ENCODE measurements at places on chromosomes 13 and 19. TPM values are rescaled to one million over a fixed set of nuclear protein-coding genes. Genes with fewer than 3 reads are reported as not detected.

Gene LRFN3
- polyA plus RNA-seq: 3.0 TPM

Gene SLC27A5
- 25.9 TPM for polyA plus RNA-seq

Gene GJA3
- polyA plus RNA-seq: 0.09 TPM

Gene CCDC70
- polyA plus RNA-seq: not detected

Gene SULT2A1
- polyA plus RNA-seq: not detected

Gene FBN3
- polyA plus RNA-seq: not detected

Gene ZNF723
- polyA plus RNA-seq: not detected

Gene NECTIN2
- polyA plus RNA-seq: 0.47 TPM

Gene RNF113B
- not detected for polyA plus RNA-seq

Gene ZFR2
- 4.8 TPM for polyA plus RNA-seq

GRCh38 chr13:110320645-110321044 lies 13.6 kb downstream of the COL4A2 start:
- no peak for DNase-seq

DNA sequence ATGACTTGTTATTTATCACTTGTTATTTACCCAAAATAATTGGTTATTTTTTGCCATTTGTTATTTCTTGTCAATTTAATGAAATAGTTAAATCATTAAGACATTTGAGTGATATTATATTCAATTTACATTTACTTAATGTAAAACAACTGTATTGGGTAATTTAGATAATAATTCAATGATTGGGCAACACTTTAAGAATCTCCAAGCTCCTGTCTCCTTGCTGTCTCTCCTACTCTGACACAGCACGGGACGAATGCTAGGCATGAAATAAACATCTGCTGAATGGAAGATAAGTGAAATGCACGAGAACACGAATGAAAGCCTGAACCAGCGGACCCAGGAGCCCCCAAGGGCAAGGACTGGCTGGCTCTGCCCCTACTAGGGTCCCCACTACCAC lies 5.7 kb upstream of the PPP6R1 start:
- DNase-seq: no peak

DNA sequence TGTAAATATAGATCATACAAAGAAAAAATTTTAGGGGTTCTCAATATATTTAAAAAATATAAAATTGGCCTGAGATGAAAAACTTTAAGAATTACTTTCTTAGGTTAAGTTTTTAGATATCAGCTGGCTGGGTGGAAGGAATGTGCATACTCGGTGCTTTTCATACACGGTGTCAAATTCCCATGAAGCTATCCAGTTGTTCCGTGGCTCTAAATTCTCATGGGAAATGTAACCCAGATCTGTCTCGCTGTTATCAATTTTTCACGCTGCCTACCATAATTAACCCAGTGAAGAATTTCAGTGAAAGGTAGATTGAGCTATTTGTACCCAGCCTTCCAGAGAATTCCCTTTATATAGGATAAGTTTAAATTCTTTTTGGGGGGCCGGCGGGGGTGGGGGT lies 11.6 kb upstream of the ZNF835 start:
- no peak for DNase-seq

DNA sequence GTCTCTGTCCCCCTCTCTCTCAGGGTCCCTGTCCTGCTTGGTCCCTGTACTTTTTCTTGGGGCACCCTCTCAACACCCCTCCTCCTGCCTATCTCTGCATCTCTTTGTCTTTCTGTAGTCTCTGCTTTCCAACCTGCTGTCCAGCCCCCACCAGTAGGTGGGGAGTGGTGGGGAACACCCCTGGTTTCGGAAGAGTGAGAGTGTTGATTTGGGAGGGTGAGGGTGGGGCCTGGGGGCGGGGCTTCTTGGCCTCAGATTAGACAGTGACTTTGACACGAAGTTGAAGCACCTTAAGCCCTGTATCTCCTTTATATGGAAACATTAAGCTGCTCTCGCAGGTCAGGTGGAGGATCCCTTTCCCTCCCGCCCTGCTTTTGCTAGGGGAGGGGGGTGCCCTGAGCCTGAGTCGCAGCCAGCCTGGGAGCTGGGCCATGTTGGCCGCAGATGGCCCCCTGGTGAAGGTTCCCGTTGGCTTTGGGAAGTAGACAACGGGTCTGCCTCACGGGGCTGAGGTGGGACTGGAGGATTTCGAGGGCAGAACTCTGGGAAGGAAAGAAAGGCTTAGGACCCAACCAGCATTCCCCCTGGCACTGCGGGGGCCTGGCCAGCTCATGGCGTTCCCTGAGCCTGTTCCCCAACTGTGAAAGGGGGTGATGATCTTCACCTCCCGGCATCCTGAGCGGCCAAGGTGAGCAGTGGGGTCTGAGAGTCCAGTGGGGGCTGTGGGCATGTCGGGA lies at the start of gene KCNJ14:
Gene KCNJ14, plus strand, starts transcription at position 404 of the 737 bp plus-strand sequence. CDS start 6,151 bp downstream, outside the sequence.
- no peak for DNase-seq

GRCh38 chr13:50801087-50801931 lies 42.2 kb downstream of the DLEU7 start:
- peak; percentile 40 for DNase-seq

GRCh38 chr13:107209824-107210722 lies 642.1 kb upstream of the ARGLU1 start:
- DNase-seq: no peak

- DNase-seq: no peak
Measured at GRCh38 chr13:62093984-62094780, 678.5 kb upstream of the PCDH20 start.

DNA sequence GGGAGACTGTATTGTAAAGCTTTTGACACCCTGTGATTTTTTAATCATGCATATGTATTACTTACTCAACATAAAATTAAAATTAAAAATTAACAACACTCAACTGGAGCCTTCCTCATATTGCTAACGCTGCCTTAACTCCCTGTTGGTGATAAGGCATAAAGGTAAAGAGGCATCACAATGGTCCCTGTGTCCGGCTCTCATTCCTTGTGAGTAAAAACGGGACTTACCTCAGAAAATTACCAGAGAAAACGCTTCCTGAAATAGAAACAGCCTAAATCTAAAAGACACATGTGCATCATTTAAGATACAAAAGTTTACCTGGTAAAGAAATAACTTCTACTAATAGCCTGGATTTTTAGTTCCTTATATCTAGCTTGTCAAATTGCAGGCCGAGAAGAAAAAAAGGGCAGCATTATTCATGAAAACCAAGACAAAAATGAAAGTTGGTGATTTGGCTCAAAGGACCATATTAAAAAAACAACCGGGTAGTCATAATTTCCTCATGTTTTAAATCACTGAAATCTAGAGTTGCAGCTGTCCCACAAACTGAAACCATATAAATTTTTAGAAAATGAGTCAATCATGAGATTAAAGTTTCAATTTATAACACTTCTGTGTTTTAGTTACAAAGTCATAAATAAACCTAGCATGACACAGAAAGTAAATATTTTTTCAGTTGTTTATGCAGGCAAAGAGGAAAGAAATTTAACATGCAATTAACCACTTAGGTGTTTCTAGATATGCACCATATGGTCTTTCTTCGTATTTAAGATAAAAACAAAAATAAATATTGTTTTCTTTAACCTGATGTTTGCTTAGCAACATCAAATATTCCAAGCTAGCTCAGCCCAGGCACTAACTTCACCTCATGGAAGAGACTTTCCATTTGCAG lies 94.7 kb downstream of the MIPEP start:
- DNase-seq: no peak

DNA sequence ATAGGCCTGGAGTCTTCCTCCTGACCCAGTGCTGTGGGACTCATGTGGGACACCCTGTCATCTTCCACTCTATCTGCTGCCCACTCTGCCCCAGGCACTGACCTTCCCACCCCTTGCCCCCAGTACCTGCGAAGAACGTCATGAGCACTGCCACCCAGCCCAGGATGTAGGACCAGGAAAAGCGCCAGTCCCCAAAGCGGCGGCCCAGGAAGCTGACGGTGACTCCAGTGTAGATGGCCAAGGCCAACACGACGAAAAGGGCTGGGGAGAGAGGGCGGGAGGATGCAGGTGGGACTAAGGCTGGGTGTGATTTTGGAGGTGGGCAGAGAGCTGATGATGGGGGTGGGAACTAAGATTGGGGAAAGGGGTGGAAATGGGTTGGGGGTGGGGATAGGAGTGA lies 7.4 kb downstream of the LIM2 start:
- DNase-seq: no peak

- DNase-seq: no peak
Measured at GRCh38 chr19:33403973-33404304, 30.4 kb downstream of the CEBPG start.

GRCh38 chr13:37863708-37864107 lies 5.9 kb downstream of the TRPC4 start:
- no peak for DNase-seq

DNA sequence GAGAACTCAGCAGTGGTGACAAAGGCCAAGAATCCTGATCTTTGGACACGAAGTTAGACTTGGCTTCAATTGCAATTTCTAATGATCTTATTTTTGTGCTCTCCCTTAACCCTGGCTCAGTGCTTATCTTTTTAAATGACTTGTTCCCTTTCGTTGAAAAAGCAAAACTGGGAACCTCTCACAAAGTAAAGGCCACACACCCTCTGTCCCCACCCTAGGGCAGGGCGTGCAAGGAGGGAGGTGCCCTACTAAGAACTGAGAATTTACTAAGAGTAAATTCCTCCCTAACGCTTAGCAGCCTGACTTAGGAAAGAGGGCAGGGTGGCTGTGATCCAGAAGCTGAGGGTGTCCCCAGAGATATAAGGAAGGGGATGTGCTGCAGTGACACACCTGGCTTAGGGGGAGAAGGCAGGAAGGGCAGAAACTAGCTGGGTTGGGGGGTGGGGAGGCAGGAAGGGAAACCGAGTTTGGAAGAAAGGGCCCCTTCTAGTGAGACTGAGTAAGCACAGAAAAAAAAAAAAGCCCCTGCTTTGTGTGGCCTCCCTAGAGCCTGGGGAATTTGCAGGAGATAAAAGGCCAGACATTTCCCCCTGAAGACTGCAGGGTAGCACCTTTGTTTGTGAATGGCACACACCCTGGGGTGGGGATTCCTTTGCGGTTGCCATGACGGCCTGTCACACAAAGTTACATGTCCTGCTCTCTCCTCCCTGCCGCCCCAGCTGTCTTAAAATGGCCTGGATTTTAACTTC lies 435.1 kb downstream of the EFNB2 start:
- no peak for DNase-seq

DNA sequence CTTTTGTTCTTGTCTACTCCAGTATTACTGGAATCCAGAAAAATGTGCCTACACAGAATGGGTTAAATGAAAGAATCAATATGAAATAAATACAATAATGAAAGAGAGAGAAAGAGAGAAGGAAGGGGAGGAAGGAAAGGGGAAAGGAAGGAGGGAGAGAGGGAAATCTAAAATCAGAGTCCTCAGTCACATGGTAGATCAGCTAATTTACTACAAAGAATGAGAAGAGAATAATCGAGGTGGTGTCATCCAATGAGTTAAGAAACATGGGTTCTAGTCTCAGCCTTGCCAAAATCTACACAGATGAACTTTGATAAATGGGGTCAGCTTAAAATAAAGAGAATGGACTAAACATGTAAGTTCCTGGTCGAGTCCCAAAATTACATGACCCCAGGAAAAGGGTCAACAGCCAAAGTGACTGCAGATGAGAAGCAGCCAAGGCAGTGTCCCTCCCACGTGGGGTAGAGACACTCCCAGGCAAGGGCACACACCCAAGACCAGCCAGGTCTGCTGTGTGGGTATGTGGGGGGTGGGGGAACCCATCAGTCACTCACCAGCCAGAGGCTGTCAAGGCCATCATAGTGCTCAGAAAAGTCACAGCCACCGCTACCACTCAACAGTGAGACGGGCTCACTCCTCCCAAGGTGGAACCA lies 103.6 kb downstream of the STK24 start:
- DNase-seq: no peak

- no peak for DNase-seq
Measured at GRCh38 chr13:64223016-64223415, 2807.4 kb upstream of the PCDH20 start.

- DNase-seq: no peak
Measured at GRCh38 chr19:21328406-21328805, 804 bp downstream of the ZNF708 start.

- DNase-seq: peak; percentile 89
Measured at GRCh38 chr19:1066748-1067340, at the start of gene ARHGAP45. Gene ARHGAP45 (plus strand): TSS chr19:1067167. CDS start chr19:1067406, 239 bp downstream.

DNA sequence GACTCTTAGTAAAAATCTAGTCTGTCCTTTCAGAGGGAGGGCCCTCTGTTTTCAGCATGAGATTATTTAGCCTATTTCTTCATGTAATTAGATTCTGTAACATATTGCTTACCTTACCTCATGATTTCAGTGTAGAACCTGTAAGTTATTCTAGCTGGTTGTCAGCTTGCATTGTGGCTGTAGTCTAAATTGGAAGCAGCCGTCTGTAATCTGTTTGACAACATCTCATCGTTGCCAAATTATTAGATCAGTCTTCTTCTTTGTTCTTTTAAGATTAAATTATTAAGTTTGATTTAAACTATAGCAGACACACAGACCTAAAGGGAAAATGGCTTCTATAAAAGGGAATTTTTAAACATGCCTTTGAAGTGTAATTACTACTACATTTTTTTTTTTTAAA lies 34.8 kb downstream of the SLAIN1 start:
- DNase-seq: no peak

DNA sequence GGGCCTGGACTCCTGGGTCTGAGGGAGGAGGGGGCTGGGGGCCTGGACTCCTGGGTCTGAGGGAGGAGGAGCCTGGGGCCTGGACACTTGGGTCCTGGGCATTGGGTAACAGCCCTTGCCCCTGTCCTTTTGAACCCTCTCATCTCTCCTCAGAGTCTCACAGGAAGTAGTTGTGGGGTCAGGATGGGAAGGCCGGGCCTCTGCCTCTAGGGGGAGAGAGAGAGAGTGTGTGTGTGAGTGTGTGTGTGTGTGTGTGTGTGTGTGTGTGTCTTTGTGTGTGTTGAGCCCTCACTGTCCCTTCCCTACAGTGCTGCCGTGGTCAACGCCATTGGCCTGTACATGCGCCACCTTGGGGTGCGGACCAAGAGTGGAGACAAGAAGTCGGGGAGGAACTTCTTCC lies 10.9 kb downstream of the ARHGEF1 start:
- no peak for DNase-seq

DNA sequence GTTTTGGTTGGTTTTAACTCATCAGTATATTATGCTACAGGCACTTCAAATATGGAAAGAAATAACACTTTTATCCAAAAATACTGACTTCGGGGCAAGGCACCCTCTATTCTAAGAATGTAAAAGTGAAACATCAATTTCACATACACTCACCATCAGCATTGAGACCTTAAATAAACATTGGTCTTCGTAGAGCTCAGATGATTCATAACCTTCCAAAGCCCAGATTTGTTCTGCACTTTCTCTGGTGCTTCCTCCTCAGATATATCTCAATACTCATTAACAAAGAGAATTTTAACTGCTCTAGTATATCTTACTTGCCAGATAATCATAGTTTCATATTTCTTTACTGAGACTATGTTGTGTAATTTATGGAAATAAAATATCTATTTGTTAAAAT lies 794.3 kb downstream of the LIG4 start:
- no peak for DNase-seq

GRCh38 chr13:82688400-82688994 lies 1193.8 kb downstream of the SLITRK1 start:
- no peak for DNase-seq

DNA sequence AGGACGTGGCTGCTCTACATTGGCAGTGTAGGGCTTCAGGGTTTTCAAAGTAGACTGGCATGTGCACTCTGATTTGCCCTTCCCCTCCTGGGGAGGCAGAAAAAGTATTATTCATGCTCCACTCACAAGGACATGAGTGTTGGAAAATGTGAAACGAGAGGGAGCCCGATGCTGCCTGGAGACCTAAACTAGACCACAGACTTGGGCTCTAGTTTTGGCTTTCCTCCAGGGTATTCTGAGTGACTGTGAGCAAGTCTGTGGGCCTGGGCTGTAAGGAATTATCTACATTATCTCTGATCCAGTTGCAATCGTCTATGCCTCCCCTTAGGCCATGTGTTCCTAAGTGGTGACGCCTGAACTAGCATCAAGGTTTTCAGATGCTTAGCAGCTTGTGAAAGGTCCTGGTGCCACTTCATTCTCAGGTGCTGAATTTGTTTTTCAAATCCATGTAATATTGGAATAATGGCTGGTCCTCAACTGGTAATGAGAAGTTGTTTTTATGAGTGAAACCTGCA lies 55.0 kb downstream of the MRPL57 start:
- DNase-seq: no peak

Measured in CD8-positive, alpha-beta memory T cell (primary cell).